Pancreas (tissue), 10 donors: ENCODE measurements at places on chromosomes 7 and 10. TPM values are rescaled to one million over a fixed set of nuclear protein-coding genes. Genes with fewer than 3 reads are reported as not detected.

Gene ZNF425
- total RNA-seq, result 0.94 TPM

Gene CDHR1
- total RNA-seq, result 0.08 TPM

Gene PPP1R9A
- 16.0 TPM for total RNA-seq

Gene SEMA4G
- 10.0 TPM for total RNA-seq

DNA sequence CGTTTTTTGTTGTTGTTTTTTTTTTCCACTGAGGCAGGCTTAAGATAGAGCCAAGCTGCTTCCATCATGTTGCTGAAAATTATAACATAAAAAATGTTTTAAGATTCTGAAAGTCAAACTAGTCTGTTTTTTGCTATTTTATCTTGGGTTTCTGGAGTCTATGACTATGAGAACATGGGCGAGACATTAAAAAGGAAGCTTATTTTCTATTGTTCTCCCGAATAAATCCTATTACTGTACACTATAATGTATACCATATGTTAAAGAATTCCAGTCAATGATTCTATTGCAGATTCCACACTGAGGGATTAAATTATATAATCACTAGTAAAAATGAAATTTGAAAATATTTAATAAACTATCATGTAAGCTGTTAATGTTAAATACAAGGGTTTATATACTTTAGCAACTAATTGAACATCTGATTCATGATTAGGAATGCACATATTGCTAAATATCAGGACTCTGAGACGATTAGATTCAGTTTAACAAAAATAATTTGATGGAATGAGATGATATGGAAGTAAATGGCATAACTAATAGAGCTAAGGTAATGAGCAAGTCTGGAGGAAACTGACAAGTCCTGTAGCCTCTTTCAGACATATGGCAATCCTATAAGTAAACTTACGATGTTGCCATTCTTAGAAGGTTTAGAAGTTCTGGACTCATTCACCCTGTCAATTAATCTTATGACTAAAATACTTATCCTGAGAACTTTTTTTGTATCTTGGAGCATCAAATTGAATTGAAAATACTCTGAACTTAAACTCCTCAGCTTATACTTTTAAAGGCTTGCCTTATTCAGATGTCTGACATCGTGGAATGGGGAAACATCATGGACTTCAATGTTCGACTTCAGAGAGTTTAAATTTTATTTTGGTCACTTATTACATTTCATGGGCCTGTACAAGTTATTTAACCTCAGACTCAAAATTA lies 294.8 kb upstream of the DGKB start:
- no peak for DNase-seq

GRCh38 chr10:69567920-69568319 lies 5.3 kb downstream of the NEUROG3 start:
- DNase-seq, result peak; percentile 77

GRCh38 chr10:130394832-130395231 lies 258.6 kb downstream of the GLRX3 start:
- no peak for DNase-seq

Gene STAMBPL1
- total RNA-seq, result 2.3 TPM
